HEK293T (cell line): ENCODE measurements at places on chromosomes 16 and 17.

GRCh38 chr17:50798424-50799288 lies 31.3 kb upstream of the ANKRD40CL start:
- DNase-seq: no peak

- no peak for DNase-seq
These were observed 2.2 kb downstream of the DVL2 start for GRCh38 chr17:7232114-7232513.

GRCh38 chr17:70355185-70355584 lies 185.9 kb downstream of the KCNJ2 start:
- DNase-seq: no peak

DNA sequence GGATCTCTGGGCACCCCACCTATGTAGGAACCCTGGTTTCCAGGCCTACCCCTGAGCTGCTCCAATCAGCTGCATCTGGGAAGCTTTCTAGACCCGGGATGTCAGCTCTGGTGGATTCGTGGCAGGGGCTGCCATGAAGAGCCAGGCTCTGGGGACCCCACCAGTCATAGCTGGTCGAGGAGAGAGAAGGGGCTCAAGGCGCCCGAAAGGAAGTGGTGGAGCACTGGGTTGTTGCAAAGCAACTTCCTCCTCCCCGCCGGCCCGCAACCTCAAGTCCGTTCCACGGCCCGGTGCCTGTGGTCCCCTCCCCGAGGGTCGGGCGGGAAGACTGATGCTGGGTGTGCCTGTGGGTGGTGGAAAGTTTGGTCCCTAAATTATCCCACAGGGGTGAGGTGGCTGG lies 10.2 kb downstream of the TBKBP1 start:
- DNase-seq: no peak

DNA sequence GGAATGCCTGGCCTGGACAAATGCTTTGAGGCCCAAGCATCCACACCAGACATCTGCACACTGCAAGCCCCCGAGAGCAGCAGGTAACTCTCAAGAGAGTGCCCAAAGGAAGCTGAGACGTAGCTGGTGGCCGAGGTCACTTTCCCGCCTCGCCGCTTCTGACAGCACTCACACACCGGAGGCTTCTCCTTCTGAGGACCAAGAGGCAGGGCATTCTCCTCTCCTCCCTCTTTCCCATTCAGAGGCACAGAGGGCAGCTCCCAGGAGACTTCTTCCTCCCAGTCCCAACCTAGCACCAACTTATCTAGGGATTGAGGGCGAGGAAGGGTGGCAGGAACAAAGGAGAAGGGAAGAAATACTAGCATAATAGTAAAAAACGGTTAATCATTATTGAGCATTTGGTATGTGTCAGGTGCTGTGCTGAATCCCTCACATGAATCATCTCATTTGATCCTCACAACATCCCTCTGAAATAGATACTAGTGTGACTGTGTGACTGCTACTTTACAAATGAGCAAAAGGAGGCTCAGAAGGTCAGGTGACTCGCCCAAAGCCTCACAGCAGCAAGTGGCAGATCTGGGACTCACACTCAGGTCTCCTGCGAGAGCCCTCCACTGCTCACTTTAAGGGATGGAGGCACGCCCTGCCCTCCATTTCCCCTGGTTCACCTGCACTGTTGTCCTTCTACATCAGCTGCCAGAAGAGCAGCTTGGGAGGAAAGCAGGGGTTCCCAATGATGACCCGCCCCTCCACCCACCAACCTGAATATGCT lies 41.8 kb downstream of the MYO18A start:
- no peak for DNase-seq

DNA sequence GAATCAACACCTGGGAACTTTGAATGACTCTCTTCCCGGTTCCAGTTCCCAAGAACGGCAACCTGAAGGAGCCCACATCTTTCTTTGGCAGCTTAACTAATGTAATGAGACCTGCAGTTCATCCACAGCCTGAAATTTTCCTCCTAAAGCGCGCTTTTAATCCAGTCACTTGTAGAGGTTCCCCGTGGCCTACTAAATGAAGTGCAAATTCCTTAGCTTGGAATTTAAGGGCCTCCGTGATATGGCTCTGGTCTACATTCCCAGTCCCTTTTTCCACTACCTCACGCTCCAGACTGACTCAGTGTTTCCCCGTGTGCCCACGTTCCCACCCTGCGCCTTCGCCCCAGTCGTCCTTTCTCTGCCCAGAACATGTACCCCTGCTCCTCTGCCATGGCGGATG lies 27.2 kb downstream of the FZD2 start:
- no peak for DNase-seq

DNA sequence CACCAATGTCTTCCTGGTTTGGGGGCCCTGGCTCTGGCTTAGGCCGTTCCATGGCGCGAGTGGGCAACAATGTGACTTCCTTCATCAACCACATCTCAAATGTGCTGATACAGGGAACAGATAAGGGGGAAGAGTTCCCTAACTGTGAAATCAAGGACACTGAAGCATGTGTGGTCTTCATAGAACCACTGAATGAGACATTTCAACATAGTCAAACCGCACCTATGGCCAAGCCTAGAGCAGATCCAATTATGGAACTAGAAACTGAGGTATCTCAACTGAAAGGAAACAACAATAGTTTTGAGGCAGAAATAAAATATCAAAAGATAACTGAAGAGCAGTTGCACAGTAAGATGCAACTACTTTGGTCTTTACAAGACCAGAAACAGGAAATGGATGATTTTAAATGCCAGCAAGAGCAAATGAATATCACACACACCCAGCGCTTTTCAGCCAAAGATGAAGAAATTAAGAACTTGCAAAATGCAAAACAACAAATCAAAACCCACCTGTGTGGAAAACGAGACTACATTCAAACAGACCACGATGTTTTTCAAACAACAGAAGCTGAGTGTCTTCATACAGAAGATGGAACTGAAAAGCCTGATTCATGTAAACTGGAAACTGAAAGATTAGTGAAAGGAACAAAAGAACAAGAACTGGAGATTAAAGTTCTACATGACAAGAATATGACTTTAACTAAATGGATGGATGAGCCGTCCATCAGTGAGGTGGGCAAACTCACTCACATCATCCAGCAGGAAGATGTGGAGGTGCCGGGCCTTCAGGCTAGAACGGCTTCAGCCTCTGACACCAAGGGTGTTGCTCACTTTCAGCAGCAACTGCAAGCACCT lies 18.1 kb upstream of the LCMT1 start:
- DNase-seq: no peak

- DNase-seq: no peak
These were observed 5.4 kb upstream of the TOP2A start for GRCh38 chr17:40422990-40423633.

DNA sequence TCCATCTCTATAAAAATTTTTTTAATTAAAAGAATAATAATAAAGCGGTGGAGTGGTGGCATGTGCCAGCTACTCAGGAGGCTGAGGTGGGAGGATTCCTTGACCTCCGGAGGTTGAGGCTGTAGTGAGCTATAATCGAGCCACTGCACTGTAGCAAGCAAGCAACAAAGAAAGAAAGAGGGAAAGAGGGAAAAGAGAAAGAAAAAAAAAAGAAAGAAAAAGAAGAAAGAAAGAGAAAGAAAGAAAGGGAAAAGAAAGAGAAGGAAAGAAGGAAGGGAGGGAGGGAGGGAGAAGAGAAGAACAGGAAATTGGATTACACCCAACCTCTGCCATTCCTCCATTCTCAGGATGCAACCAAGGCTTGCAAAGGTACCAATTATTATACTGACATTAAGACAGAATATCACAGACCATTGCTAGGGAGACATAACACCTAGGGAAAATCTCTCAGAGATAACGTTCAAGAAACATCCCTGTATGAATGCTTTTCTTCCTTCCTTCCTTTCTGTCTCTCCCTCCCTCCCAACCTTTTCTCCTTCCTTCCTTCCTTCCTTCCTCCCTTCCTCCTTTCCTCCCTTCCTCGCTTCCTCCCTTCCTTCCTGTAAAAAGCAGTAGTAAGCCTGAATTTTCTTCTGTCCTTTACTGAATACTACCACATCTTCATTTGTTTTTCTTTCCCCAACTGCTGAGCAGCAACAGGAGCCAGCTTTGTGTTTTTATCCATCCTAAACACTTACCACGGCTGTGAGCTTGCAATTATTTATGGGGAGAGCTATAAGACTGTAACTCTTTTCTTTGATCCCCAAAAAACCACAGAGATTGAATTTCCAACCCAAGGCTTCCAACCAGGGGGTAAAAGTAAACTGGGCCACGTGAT lies 1.8 kb upstream of the LITAF start:
- DNase-seq: no peak

- no peak for DNase-seq
These were observed 51.2 kb downstream of the SNX29 start for GRCh38 chr16:12027558-12028287.

GRCh38 chr17:2978116-2978515 lies 85.3 kb downstream of the OR1D5 start:
- no peak for DNase-seq

- DNase-seq: no peak
These were observed 3.9 kb upstream of the BEAN1 start for GRCh38 chr16:66423177-66423576.
